ENCODE measurements at places on chromosomes 7 and 10. TPM values are rescaled to one million over a fixed set of nuclear protein-coding genes. Genes with fewer than 3 reads are reported as not detected.

The ASB10 gene
- not detected for total RNA-seq

The CDHR1 gene
- 0.14 TPM for total RNA-seq

The SPDYE11 gene
- total RNA-seq: not detected

The ERVW-1 gene
- not detected for total RNA-seq

The WNT16 gene
- 0.19 TPM for total RNA-seq

The CAMK2B gene
- 0.21 TPM for total RNA-seq

The SOSTDC1 gene
- total RNA-seq: not detected

The GATA3 gene
- total RNA-seq: 3.8 TPM

The RPEL1 gene
- not detected for total RNA-seq

The RAMP3 gene
- not detected for total RNA-seq

The OGDHL gene
- total RNA-seq: 0.16 TPM

The MYH16 gene
- 0.81 TPM for total RNA-seq

The LIPN gene
- not detected for total RNA-seq

The BTBD16 gene
- total RNA-seq: 0.58 TPM

The KIN gene
- total RNA-seq: 12.0 TPM

The KLLN gene
- total RNA-seq: 0.43 TPM

The FAM25C gene
- 2.4 TPM for total RNA-seq

The SPAM1 gene
- not detected for total RNA-seq

The GCK gene
- total RNA-seq: not detected

The ADIRF gene
- total RNA-seq: not detected

The GRK5 gene
- 9.6 TPM for total RNA-seq

The PPP1R9A gene
- total RNA-seq: 3.3 TPM

The ZNF22 gene
- 6.3 TPM for total RNA-seq

The ZPBP gene
- total RNA-seq: not detected

The MMD2 gene
- not detected for total RNA-seq
